ENCODE measurements at places on chromosomes 4 and X.
A peak's percentile ranks its signal among the peaks of the same experiment; 100 is the strongest.

DNA sequence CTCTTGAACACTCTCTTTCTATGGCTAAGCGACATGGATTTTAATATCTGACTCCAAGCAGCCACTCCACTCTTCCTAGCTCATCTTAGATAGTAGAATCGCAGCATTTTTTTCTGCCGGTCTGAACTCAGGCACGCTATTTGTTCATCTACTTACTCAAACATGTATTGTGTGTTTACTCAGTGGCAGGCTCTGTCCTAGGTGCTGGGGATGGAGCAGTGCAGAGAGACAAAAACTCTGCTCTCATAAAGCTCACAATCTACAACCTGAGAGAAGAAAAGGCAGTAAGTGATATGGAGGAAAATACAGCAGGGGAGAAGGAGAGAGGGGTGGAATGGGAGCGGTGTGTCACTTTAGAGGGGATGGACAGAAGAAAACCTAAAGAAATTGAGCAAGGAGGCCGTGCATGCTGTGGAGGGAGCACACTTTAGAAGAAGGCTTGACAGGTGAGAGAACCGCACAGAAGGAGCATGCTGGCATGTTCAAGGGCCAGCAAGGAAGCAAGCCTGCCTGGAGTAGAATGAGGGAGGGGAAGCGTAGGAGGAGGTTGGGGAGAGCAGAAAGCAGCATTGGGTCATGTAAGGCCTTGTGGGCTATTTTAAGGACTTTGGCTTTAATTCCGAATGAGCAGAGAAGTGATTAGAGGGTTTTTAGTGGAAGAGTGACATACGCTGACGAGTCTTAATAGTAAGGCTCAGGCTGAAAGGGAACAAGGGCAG, 132.0 kb downstream of the ANK2 start:
- no peak for DNase-seq

GRCh38 chr4:123064390-123064789, 142.0 kb upstream of the NUDT6 start:
- DNase-seq, result no peak

DNA sequence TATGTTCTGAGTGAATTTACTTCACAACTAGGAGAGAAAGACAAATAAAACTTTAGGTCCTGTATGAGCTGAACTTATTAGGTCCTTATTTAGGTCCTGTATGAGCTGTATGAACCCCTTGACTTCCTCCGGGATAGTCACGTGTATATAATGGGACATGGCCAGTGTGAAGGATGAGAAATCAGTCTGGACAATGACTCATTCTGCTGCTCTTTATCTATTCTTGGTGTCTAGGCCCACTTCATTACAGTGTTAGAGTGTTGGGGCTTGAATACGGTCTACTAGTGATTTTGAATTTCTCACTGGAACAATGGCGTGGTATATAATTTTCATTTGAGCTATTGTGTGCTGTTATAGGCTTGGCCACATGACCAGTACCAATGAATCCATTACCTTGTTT, 21.9 kb downstream of the STK26 start:
- DNase-seq, result no peak

DNA sequence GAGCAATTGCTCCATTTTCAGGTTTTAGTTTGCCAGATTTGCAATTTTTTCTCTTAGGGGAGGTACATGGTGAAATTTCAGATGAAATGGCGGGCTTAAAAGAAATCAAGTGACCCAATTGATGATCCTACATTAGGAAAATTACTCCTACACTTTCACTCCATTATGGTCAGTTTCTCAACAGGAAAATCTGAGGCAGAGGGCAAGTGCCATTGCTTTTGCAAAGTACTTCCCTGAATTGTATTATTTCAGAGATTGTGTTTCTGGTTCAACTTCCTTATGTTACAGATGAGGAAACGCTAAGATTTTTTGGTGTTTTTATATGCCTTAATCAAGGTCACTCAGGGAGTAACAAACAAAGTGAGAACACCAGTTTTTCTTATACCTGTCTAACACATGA, 302.2 kb downstream of the ARAP2 start:
- DNase-seq, result no peak

GRCh38 chrX:920234-920799, 289.7 kb downstream of the SHOX start:
- peak; percentile 48 for DNase-seq

GRCh38 chr4:107733431-107733925, 13.4 kb upstream of the PAPSS1 start:
- DNase-seq, result peak; percentile 26

DNA sequence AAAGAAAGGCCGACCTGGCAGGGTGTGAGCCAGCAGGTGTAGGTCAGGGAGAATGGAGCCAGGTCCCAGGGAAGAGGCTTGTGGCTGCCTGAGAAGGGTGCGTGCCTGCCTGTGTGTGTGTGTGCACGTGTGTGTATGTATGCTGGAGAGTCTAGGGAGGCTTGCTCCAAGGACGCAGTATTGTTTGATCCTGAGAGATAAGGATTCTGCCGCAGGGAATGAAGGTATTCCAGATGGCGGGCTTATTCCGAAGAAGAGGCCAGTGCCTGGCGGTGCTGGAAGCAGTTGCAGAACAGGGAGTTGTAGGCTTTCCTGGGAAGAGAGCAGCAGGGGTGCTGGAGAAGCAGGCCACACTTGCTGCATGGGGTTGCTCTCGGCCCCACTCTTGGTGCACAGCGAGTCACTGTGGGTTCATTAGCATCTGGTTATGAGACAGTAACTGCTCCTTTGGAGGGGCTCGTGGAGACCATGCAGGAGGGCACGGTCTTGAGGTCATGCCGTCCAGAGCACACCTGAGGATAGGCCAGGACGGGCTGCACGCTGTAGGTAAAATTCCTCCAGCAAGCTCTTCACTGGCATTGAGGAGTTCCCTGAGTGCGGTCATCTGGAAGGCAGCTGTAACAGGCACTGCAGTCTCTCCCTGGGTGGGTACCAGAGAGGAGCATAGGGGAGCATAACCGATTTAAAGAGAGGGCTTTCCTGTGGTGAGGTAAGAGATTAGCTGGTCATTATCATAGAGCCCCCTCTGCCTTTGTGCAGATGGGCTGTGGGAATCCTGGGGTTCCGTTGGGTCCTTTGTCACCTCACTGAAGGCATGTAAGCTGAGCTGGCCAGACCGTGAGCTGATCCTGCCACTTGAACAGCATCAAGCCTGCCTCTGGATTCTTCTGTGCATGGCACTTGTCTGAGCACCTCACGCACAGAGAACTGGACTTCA, 29.9 kb upstream of the MSANTD1 start:
- DNase-seq, result no peak

DNA sequence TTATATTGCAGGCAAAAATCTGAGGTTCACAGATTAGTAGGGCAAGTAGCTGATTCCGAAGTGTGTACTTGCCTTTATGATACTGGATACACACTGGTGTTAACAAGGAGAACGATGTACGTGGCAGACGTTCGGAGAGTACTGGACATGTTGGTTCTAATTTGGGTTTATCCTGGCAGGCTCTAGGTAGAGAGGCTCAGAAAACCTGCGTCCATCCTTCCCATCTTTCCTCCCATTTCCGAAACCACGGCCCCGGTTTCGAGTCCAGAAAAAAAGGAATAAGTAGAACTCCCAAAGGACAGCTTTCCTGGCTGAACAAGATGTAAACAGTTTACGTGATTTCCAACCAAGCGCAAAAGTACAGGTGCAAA, 351 bp upstream of the SLC30A9 start:
- DNase-seq, result no peak

- DNase-seq, result no peak
Observed at GRCh38 chr4:21041708-21042107, 341.4 kb downstream of the PACRGL start.

GRCh38 chr4:181971973-181972372, 271.2 kb upstream of the TENM3 start:
- DNase-seq, result no peak

All from activated CD4-positive, alpha-beta T cell treated with anti-CD3 and anti-CD28 coated beads, Interleukin-2, amount 10 ng/mL, durations not matched to agents 24 days and 14 days (primary cell).